ENCODE measurements at places on chromosomes 6 and 20.

DNA sequence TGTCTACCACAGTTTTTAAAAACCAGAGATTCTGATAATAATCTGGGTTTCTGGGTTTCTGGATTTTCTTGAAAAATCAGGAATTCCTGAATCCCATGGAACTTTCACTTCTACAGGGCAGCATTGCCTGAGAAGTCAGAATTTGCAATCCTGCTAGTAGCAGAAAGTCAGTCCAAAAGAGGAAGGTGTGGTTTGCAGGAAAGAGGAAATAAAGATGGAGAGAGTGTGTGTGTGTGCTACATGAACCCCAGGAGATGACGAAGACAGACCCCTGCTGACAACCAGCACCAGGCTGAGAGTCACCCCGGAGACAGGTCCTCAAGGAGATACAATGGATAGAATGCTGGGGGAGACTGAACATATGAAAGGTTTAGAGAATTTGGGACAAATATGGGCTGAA, 44.9 kb downstream of the PRND start:
- DNase-seq: no peak

- DNase-seq: no peak
These were observed 27.8 kb downstream of the EZR start for GRCh38 chr6:158791274-158791855.

GRCh38 chr6:145722190-145722589, 13.1 kb downstream of the EPM2A start:
- no peak for DNase-seq

- DNase-seq: no peak
These were observed 94.4 kb downstream of the LAMP5 start for GRCh38 chr20:9608639-9609340.

GRCh38 chr20:54726687-54727300, 251.4 kb downstream of the DOK5 start:
- DNase-seq: no peak

DNA sequence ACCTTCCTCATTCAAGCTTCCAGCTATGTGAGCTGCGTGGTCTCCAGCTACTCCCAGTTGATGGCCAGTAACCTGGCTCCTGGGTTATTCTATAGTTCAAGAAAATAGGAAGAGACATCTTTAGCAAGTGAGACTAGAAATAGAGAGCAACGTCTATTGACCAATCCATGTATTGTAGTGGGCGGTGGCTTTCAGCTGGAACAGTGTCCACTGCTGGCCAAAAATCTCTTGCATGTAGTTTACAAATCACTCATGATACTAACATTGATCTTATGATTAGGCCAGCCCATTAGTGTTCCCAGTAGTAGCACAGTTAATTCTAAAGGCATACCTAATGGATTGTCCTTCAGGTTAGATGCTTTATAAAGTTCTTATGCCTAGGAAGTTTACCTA, 58.9 kb upstream of the SCP2D1 start:
- DNase-seq: no peak

DNA sequence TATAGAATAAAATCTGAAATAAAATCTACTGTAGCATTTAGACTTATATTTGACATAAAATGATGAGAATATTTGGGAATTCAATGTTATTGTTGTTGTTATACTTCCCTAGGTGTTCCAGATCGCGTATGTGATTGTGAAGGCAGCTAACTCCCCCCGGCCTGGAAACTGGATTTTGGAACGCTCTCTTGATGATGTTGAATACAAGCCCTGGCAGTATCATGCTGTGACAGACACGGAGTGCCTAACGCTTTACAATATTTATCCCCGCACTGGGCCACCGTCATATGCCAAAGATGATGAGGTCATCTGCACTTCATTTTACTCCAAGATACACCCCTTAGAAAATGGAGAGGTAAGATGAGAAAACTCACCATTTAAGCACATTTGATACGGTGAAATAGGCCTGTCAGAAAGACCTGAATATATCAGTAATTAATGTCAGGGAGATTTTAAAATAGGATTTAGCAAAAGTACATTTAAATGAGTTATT, 215.2 kb downstream of the LAMA2 start:
- DNase-seq: no peak

DNA sequence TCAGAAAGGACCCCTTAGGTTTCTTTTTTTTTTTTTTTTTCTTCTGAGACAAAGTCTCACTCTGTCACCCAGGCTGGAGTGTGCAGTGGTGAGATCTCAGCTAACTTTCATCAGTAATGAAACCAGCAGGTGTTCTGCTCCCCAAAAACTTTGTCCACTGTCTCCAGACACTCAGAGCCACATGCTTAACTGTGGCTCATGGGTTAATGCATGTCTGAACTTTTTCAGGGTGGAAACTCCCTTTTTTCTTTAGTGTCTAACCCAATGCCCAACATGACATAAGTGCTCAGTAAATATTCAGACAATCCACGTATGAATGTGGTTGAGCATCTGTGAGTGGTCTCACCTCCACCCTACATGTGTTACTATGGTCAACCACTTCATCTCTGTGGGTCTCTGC, 45.4 kb downstream of the MYB start:
- DNase-seq: no peak

DNA sequence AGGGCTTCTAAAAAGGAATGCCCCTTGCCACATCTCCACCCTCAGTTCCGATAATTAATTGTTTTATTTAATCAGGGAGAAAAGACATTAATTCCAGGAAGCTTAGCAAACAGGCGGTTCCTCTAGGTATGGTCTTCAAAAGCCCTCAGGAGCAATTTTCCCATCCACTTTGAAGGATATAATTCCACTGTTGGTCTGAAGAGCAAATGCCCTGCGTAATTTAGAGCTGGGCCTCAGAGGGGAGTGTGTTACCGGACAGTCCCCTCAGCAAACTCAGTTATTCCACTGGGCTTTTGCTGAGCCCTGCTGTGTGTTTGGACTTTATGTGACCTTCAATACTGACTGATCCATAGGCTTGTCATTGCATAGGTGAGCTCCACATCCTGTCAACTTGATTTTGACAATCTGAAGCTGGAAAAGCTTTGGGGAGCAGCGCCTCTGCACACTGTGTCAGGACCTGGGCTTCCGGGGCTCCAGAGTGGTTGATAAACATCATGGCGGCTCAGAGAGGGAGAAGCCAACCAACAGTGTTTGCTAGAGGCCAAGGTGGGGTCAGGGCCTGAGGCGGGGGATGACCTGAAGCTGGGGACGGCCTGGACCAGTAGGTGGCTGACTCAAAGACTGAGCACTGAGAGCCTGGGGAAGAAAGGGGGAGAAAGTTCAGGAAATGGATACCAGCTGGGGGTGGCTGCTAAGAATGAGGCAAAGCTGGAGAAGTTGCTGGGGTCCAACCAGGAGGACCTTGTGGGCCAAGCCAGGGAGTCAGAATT, 43.5 kb downstream of the PPP1R14C start:
- no peak for DNase-seq

DNA sequence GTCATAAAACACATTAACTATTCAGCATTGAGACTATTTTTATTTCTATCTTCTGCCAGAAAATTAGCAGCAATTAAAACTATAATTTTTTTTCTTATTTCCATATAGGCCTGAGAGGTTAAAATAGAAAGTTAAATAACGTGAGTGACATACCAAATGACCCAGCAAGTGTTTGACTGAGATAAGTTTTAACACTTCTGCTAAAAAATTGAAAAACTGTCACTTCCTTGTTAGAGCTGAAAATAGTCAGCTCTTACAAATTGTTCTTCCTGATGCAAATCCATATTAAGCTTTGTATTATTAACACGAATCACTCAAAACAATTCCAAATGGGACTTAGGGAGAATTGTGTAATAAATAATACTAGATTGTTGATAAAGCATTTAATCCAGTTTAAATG, 26.5 kb upstream of the STX11 start:
- DNase-seq: no peak

Data from stimulated activated CD8-positive, alpha-beta memory T cell treated with anti-CD3 and anti-CD28 coated beads, Interleukin-15, amount 100 ng/mL, for 24 hours (primary cell).